HFFc6 (cell line): ENCODE measurements at places on chromosomes 12 and 14.

DNA sequence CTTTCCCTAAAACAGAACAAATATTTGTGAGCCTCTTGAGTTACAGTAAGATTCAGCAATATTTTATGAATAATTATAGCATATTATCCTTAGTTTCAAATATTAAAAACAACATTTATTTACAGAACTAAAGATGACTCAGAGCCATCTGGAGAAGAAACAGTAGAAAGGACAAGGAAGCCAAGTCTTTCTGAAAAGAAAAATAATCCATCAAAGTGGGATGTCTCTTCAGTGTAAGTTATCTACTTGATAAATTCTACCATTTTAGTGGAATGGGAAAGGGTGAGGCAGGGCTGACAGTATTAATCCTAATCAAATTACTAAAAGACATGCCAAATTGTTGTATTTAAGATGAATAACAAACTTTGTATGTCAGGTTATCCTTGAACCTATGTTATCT, 88.1 kb downstream of the DNAI7 start:
- no peak for DNase-seq

DNA sequence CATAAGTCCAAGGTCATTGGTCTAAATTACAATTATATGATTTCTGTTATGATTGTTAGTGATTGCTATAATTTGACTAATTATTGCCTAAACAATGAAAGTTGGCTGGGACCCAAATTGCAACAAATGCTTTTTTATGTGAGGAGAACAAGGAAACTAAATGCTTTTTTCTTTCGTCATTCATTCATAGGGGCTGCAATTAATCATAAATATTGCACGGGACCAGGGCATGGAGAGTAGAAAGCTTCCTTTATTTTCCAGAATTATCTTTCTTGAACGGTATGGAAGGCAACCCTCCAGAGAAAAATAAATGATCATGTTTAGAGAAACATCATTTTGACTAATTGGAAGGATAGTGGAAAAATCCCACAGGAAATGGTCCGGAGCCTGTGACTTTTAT, 32.6 kb upstream of the ARHGAP5 start:
- DNase-seq = no peak

DNA sequence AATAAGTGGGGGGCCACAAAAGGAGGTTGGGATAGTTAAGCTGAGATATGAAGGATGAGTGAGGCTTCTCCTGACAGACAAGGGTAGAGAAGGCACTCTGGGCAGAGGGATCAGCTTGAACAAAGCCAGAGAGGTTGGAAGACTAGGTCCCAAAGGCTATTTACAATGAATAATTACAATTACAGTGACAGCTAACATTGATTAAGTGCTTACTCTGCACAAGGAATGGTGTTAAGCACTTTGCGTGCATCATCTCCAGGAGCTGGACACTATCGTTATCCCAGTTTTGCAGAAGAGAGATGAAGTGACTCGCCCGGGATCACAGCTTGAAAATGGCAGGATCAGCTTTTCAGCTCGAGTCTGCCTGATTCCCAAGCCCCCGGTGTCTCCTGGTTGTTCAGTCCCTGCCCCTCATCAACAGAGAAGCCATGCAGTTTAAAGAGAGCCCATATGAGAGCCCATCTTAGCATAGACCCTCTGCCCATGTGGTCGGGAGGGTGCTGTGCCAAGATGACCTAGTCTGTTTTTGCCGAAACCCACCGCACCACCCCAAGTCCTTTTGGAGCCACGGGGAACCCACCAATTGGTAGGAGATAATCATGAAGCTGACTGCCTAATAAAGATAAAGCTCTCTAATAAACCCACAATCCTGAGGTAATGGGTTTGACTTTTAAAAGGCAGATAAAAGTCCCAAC, 89.9 kb upstream of the HSPB8 start:
- no peak for DNase-seq

DNA sequence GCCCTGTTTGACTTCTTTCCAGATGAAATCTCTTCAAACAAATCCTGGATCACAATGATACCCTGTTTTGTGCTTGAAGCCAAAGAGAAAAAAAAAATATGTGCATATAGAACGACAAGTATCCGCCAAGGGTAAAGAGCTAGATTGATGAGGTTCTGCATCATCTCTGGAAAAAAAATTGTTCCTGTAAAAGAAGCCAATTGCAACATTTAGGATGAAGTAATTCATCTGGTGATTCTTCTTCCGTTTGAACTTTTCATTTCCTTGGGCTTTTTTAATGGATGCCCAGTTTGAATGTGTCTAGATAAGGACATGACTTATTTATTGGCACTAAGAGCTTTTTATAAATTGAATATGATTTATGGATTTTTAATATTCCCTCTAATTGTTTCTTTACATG, 38.1 kb upstream of the NPAS3 start:
- no peak for DNase-seq

DNA sequence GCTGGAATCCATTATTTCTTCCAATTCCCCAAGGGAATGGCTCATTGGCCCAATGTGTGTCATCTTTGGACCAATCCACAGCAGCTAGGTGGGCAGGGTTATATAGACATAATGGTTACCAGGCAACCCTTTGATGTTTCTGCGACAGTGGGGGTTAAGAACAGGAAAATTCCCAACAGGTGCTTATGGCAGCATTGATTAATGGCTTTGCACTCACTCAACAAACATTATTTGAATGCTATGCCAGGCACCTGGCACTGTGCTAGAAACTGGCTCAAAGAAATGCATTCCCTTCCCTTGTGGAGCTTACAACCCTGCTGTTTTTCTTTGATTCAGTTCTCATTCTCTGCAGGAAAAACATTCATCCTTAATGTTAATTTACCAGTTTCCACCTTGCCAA, 1221.0 kb downstream of the AACS start:
- no peak for DNase-seq

- no peak for DNase-seq
Observed at GRCh38 chr12:42360747-42361403, 34.9 kb downstream of the PPHLN1 start.

GRCh38 chr14:56059054-56059453, 59.2 kb upstream of the PELI2 start:
- DNase-seq = no peak

- no peak for DNase-seq
Observed at GRCh38 chr14:87892763-87893162, 100.2 kb downstream of the GALC start.

GRCh38 chr12:79115743-79116142, 251.2 kb downstream of the SYT1 start:
- no peak for DNase-seq

- no peak for DNase-seq
Observed at GRCh38 chr14:65877624-65878023, 465.1 kb downstream of the FUT8 start.

GRCh38 chr12:57695770-57696432, 2.0 kb downstream of the OS9 start:
- no peak for DNase-seq
